ENCODE measurements at places on chromosomes 16 and 17.

DNA sequence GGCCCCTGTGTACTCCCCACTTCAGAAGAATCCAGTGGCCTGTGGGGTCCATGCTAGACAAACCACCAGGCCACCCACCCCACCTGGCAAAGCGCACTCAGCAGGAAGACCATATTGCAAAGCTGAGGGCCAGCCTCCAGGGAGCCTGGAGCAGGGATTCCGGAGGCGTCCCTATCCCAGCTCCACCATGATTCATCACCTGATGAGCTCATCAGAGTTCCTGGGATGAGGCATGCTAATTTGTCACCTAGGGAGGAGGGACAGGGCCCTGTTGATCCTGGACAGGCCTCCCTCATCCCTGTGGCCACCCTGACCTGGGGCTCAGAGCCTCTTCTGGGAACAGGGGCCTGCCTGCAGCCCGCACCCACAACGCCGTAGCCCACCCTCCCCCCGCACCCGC lies 131.6 kb upstream of the PLCG2 start:
- DNase-seq: no peak

DNA sequence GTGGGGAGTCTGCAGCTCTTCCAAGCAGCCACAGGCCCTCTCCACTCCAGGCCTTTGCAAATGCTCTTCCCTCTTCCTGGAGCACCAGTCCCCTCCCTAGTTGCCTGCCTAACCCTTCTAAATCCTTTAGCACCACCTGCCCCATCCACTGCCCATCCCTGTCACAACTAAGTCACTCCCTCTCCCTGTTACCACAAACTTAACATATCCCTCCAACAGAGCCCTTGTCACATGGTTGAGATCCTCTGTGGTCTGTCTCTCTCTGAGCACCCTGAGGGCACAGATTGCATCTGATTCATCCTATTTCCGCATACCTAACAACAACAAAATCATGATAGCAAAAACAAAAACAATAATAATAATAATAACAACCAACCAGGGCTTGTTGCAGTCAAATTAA lies 11.0 kb upstream of the BEAN1 start:
- peak; percentile 27 for DNase-seq

DNA sequence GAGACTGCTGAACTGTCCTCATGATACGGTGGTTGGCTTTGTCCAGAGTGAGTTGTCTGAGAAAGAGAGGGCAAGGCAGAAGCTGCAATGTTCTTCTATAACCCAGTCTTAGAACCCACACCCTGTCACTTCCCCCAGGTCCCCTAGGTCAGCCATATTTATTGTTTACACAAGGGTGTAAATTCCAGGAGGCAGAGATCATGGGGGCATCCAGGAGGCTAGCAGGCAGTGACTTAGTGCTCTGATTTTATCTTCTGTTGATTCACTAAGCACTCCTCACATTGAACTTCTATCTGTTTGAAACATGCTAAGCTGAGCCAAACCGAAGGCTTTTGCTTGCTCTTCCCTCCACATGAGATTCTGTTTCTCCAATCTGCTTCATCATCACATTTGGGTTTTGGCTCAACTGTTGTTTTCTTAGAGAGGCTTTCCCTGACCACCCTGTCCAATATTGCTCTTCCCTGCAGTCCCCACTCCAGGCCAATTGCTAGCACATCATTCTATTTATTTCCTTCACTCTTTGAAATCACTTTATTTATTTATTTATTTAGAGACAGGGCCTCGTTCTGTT lies 34.3 kb upstream of the SHISA9 start:
- no peak for DNase-seq

GRCh38 chr17:49985310-49985990 lies 9.6 kb downstream of the DLX3 start:
- no peak for DNase-seq

DNA sequence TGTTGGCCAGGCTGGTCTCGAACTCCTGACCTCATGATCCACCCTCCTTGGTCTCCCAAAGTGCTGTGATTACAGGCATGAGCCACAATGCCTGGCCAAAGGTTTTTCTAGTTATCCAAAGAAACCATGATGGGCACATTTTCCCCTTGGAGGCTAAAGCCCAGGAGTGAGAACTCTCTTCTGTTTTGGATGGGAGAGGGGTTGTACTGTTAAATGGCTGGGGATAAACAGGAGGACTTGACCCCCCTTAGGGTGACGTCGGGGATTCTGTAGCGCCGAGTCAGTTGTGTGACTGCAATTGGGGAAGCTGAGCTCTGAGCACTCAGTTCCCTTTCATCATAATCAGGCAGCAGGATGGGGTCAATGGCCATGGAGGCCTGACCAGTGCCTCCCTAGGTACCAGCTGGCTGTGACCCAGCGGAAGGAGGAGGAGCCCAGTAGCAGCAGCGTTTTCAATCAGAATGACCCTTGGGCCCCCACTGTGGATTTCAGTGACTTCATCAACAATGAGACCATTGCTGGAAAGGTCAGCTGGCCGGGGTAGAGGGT lies 4.1 kb downstream of the AOC3 start:
- no peak for DNase-seq
